ENCODE measurements at places on chromosomes 2 and 18.

GRCh38 chr2:7930800-7931635 lies 750.8 kb upstream of the ID2 start:
- DNase-seq = no peak

DNA sequence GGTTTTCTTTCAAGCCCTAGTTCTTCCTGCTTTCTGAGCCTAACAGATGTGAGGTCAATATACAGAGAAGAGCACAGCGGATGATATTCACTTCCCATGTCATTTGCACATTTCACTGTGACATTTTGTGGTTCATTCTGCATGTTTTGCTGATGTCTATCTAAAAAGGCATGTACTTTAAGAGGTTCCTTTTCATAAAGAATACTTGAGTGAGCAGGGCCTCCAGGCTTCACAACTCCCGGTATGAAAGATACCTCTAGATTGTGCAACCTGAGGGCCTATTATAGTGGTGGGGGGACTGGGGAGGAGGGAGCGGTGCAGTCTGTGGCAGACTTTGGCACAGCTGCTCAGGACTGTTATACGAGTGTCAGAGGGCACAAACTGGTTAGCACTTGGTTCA lies 54.6 kb downstream of the CPO start:
- DNase-seq = peak; percentile 18

DNA sequence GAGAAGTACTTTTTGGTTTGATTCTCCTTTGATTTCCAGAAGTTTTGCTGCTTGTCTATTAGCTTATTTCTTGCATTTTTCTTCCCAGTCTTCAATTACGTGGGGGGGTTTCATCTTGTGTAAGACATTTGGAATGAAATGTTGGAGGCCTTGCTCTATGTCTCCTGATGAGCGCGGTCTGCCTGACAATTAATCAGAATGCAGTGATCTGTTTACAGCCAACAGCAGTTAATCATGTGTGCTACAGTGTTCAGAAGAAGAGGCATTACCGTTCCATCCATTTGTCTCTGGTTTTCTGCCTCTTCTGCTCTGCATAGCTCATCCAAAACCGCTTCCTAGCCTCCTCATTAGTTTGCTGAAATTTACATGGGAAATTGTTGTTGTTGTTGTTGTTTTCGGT lies 134.4 kb upstream of the ST6GAL2 start:
- no peak for DNase-seq

DNA sequence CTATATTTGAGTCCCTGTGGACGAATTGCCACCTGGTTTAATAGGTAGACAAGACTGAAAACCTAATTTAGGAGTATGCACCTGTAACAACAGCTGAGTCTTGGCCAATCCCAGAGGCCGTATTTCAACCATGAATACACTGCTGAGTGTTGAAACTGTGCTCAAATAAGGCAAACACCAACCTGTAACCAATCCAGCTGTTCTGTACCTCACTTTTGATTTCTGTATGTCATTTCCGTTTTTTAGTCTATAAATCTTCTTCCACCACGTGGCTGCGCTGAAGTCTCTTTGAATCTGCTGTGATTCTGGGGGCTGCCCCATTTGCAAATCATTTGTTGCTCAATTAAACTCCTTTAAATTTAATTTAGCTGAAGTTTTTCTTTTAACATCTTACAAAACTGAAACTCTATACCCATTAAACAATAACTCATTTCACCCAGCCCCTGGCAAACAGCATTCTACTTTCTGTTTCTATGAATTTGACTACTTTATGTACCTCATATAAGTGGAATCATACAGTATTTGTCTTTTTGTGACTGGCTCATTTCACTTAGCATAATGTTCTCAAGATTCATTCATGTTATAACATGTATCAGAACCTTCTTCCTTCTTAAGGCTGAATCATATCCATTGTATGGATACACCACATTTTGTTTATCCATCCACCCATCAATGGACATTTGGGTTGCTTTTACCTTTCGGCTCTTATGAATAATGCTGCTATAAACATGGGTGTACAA lies 7.5 kb upstream of the YPEL5 start:
- DNase-seq = no peak

- no peak for DNase-seq
These were observed 298.1 kb downstream of the GALR1 start for GRCh38 chr18:77547757-77548156.

- DNase-seq = no peak
These were observed 105.6 kb upstream of the EPHA4 start for GRCh38 chr2:221677688-221678087.

GRCh38 chr2:28606986-28607441 lies 111.2 kb downstream of the PLB1 start:
- DNase-seq = no peak

DNA sequence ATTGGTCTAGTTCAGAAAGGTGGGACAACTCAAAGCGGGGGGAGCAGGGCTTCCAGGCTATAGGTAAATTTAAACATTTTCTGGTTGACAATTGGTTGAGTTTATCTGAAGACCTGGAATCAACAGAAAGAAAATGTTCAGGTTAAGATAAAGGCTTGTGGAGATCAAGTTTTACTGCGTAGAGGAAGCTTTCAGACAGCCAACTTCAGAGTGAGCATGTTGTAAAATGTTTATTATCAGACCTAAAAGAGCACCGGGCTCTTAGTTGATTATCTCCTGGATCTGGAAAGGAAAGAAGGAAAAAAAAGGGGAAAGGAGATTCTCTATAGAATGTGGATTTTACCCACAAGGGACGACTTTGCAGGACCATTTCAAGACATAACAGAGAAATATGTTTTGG lies 227.0 kb upstream of the SH3BP4 start:
- DNase-seq = no peak

- DNase-seq = no peak
These were observed 576.4 kb upstream of the PIK3C3 start for GRCh38 chr18:41378598-41378997.

DNA sequence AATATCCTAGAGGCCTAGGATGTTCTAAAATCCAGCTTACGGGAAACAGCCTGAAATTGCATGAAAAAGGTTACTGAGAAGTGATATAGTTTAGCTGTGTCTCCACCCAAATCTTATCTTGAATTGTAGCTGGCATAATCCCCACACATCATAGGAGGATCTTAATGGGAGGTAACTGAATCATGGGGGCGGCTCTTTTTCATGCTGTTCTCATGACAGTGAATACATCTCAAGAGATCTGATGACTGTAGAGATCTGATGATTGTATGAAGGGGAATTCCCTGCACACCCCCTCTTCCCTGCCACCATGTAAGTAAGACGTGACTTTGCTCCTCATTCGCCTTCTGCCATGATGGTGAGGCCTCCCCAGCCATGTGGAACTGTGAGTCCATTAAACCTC lies 385.6 kb upstream of the ID2 start:
- DNase-seq = peak; percentile 68

- DNase-seq = peak; percentile 0
These were observed 759.4 kb downstream of the CBLN2 start for GRCh38 chr18:71784777-71785176.

DNA sequence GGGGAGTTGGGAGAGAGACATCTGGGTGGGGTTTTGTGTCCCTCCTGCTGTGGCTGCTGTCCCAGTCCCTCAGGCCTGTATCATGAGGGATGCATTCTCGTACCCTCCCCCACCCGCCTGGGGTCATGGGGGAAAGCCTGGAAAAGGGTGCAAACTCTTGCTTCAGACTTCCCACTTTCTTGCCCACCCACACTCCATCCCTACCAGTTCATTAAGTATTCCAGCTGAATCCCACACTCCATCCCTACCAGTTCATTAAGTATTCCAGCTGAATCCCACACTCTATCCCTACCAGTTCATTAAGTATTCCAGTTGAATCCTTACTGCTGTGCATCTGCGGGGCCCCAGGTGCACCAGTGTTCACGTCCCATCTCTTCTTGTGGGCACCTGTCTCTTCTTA lies 116.3 kb downstream of the ACAA2 start:
- no peak for DNase-seq

DNA sequence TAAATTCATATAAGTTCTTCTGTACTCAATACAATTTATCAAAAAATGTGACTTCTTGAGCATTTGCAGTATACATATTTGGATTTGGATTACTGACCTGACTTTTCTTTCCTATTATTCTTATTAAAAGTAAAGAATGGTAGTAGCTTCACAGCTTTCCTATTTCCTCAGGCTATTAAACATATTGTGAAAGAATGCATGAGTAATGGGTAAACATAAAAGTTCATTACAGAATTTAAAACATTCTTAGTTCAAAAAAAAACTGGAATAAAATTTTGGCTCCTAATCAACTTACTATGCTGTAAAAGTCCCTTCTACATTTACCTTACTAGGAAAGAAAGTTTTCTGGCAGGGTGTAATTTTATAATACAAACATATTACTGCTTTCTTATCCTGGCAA lies 27.3 kb upstream of the C2orf66 start:
- no peak for DNase-seq

- DNase-seq = no peak
These were observed 10.2 kb upstream of the GPC1 start for GRCh38 chr2:240425236-240425615.

DNA sequence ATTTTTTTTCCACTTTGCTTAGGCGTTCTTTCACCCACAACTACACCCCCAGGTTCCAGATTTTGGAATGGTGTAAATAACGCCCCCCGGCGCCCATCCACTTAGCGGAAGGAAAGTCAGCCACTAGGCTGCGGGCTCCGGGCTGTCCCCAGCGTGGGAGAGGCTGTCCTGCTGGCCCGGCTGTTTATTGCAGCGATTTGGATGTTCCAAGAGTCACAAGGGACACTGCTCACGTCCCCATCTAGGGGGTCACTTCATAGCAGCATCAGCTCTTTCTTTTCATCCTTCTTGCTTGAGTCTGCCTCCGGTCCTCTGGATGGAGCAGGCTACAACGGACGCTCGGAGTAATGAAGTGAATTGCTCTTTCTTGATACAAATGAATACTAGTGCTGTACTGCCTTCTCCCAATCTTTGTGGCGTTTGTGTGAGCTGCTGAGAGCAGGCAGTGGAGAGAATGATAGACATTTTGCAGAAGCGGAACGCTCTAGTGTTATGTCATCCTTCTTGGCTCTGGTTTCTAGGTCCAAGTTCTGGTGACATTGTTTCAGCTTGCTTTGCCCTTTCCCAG lies 50.7 kb upstream of the PAIP2B start:
- DNase-seq = peak; percentile 90

DNA sequence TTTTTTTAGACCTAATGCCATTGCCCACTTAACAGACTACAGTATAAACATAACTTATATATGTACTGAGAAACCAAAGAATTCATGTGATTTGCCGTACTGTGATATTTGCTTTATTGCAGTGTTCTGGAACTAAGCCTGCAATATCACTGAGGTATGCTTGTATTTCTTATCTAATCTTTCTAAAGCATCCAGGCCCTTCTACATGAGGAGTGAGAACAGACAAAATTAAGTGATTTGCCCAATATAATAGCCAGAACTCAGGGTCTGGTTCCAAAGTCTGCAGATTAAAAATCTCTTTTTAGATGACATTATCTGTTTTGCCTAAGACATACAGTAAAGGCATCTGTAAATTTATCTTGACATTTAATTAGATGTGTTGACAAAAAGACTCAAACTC lies 41.9 kb downstream of the BMPR2 start:
- no peak for DNase-seq

DNA sequence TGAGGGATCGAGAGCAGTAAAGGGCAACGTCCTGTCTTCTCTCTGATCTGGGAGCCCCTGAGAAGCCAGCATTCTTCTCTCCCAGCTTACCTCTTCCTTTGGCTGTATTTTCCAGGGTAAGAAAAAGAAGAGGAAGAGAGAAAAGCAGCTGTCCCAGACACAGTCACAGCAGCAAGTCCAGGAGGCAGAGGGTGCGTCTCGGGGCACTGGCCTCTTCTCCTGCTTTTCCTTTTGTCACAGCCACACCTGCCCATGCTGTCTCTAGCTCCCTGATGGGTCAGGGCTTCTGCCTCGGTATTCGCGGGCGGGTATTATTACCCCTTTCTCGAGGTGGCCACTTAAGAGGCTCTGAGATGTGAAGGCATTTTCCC lies 20.3 kb downstream of the TGOLN2 start:
- DNase-seq = no peak

DNA sequence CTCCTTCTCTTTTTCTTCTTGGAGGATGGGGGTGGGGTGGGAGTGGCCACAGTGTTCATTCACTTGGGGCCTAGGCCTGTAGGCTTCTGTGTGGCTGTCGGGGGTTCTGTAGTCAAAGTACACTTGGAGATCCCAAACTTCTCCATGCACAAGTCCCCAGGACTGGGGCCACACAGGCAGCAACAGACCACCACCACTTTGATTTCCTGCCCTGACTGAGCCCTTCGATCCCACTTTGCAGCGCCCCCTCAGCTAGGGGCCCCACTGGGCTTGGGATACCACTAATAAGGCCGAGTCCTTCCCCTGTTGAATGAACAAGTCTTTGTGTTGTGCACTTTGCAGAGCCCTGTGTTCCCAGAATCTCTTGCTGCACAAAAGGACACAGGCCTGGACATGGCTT lies 5.5 kb upstream of the TEX51 start:
- no peak for DNase-seq

- no peak for DNase-seq
These were observed 612.7 kb upstream of the GCFC2 start for GRCh38 chr2:76323381-76323780.

- no peak for DNase-seq
These were observed 106.5 kb downstream of the EVA1A start for GRCh38 chr2:75454241-75454620.

GRCh38 chr2:164840930-164841718 lies 499 bp downstream of the COBLL1 start:
- peak; percentile 49 for DNase-seq

- peak; percentile 83 for DNase-seq
These were observed 25.3 kb upstream of the STAM2 start for GRCh38 chr2:152200565-152201465.

DNA sequence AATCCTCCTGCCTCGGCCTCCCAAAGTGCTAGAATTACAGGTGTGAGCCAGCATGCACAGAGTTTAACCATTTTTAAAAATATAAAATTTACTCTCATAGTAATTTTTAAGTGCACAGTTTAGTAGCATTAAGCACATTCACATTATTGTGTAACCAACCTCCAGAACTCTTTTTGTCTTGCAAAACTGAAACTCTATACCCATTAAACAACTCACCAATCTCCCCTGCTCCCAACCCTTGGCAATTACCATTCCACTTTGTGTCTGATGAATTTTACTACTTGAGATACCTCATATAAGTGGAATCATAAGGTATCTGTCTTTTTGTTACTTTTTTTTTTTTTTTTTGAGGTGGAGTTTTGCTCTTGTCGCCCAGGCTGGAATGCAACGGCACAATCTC lies 112.5 kb downstream of the BMPR2 start:
- DNase-seq = no peak

- peak; percentile 55 for DNase-seq
These were observed at the start of gene IRS1 for GRCh38 chr2:226799211-226799975. IRS1 (minus strand) TSS chr2:226799820; CDS start chr2:226798738, 1,082 bp downstream.

DNA sequence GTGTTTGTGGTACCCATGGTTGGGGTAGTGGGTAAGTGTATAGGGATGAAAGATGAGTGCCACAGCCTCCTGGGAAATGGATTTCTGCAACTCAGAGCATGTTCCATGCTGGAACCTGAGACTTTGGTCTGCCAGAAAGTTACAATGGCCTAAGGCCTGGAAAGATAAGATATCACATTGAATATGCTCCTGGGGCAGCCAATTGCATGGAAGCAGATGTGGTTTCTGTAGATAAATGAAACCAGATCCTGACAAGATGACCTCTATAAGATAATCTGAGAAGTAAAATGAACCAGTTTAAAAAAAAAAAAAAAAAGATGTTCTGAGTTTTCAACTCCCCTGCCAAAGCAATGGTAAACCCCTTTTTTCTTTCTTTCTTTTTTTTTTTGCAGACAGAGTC lies 91.4 kb upstream of the NCK2 start:
- no peak for DNase-seq

GRCh38 chr2:88350331-88351248 lies 101.9 kb downstream of the FOXI3 start:
- peak; percentile 59 for DNase-seq
